ENCODE measurements at places on chromosomes 2 and 18. TPM values are rescaled to one million over a fixed set of nuclear protein-coding genes. Genes with fewer than 3 reads are reported as not detected.

- no peak for DNase-seq
These were observed 133.8 kb upstream of the TWIST2 start for GRCh38 chr2:238714038-238714528.

DNA sequence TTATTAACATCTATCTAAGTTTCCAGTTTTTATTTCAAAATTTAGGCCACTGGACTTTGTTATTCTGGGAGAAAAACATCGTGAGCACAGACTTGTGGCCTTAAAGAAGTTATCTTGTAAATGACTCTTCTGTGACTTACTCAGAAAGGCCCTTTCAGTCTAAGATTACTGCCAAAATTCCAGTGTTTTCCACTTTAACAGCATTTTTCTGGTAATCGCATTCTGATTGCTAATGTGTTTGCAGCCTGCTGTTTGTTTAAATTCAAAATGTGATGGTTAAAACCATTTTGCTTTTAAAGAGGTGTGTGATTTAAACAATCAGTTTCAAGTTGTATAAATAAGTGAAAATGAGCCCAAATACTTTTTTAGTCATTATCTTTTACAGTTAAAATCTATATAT lies 136.7 kb upstream of the DAPL1 start:
- no peak for DNase-seq

- DNase-seq: no peak
These were observed 107.9 kb downstream of the KCNF1 start for GRCh38 chr2:11019614-11020013.

GRHL1 gene
- total RNA-seq: 0.71 TPM

DNA sequence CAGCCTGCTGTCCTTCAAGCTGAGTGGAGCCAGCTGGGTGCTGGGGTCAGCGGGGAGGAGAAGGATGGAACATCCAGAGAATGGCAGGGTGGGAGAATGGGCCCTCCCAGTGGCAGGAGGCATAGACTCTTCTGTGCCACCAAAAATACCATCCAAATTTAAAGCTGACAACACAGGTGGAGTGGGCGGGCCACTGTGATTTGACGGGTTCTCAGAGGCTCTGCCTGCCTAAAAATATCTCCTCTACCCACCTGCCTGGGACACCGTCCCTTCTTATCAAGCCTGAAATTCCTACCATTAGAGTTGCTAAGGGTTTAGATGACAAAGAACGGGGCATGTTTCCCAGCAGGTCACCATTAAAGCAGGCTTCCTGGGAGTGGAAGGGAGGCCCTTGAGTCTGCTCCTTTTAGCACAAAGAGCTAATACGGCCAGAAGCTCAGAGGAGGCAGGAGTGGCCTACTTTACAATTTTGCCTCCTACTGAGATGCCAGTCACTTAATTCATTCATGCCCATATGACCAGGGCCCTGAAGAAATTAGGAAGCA lies 19.8 kb upstream of the MARCHF4 start:
- DNase-seq: no peak
